Putamen (tissue), 1 donor: ENCODE measurements at places on chromosomes 12 and 14.

DNA sequence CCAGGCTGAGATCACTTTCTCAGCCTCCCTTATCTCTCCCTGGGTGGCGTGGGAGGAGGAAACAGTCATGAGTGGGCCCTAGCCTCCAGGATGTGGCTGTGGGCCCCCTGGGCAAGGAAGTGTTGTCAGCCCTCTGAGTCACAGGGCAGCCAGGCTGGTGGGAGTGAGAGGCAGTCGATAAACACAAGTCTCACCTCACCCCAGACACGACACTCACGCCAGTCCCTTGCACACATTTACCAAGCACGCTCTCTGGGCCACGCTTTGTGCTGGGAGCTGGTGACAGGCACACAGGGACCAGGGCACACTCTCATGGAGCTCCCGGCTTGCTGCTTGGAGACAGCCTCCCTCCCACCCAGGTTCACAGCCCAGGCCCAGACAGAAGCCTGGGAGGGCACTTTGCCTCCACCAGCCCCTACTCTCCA, 1.9 kb upstream of the KRT79 start:
- no peak for DNase-seq

DNA sequence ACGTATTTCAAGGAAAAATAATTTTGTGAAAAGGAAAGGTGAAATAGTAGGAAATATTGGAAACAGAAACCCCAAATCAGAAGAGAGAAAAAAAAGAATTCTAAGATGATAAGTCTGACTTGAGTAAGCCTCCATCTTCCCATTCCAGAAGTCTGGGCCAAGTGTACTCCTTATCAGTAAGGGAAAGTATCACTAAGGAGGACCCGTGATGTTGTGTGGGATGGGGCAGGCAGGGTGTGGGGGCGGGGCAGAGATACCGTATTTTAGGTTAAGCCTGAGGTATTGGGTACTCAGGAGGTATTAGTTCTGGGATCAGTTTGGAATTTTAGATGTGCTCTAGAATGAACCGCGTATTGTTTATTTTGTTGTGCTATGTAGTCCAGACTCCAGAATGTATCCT, 33.8 kb upstream of the PSMA6 start:
- DNase-seq, result no peak

- DNase-seq, result no peak
Measured at GRCh38 chr12:103820361-103820760, 20.7 kb downstream of the NT5DC3 start.

- DNase-seq, result no peak
Measured at GRCh38 chr12:76636121-76636692, 76.6 kb upstream of the OSBPL8 start.

DNA sequence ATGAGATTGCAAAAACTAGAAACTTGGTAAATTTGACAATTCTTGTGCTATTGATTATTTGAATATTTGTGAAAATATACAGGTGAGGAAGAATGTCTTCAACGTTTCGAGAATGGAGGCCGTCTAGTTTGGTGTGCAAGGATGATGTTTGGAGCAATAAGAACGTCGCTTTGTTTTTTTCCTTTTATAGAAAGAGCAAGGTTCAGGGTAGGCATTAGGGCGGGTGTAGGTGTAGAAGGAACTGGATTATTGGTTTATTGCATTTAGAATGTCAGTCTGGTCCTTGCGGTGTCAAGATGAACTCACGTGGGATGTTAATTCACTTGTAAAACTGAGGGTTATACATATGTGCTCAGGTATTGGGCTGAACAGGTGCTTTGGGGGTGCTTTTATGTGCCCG, 1.1 kb downstream of the RPS26 start:
- no peak for DNase-seq

DNA sequence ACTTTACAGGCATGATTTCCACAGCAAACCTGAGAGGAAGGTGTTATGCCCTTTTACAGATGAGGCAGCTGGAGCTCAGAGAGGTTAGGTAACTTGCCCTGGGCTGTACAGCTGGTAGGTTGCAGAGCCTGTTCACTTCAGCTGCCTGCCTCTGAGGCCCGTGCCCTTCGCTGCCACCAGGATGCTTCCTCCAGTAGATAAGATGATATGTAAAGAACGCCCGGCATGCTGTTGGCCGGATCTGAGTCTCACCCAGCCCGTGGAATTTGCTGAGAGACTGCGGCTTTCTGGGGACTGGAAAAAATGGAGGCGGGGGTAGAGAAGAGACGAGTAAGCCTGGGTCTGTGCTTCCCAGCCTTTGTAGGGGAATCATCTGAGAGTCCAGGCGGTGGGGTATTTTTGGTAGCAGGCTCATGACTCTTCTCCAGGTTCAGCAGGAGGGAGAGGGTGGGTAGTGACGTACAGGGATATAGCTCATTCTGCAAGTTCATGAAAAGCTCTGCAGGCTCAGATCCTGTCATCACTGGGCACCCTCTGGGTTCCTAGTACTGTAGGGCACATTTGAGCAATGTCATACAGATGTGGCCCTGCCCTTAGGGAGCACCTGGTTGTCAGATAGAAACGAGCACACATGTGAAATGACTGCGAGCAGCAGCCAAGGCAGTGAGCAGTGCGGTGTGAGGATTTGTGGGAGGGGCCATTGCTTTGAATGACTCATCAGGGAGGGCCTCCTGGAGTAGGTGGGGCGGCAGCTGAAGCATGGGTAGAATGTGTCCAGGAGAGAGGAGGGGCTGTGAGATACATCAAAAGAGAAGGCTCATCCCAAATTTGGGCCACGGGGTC, 159.4 kb downstream of the TSPAN9 start:
- DNase-seq, result no peak

DNA sequence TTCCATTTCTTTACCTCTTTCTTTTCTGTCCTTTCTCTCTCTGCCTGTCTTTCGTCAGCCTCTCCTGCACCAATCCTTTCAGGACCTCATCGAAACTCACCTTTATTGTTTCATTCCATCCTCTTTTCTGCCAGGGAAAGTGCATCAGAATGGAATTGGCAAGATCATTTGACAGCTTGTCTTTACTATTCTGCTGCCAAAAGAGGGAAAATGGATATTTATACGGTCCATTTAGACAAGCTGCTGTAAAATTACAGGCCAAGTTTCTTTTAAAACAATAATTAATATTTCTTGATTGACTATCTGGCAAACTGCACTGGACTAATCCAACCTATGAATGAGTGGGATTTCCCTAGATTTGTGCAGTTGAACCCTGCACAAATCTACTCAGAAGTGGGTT, 7.6 kb upstream of the SRGAP1 start:
- no peak for DNase-seq

DNA sequence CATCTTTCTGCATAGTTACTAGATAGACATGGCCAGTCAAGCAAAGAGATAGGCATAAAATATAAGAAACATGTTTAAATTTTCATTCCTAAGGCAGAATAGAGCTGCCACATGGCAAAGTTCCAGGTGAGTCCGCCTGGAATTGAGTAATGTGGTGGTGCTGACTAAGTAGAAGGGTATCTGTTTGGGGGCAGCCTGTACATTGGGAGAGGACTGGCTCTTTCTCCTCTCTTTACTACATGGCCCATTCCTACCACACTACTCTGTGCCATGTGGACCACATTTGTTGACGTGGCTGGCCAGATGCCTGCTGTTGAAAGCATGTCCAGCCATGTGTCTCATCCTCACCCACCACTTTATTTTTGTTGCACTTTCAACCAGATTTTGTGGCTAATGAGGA, 354.0 kb downstream of the ETNK1 start:
- DNase-seq, result no peak

GRCh38 chr12:120225200-120225558, 24.3 kb upstream of the RPLP0 start:
- no peak for DNase-seq

DNA sequence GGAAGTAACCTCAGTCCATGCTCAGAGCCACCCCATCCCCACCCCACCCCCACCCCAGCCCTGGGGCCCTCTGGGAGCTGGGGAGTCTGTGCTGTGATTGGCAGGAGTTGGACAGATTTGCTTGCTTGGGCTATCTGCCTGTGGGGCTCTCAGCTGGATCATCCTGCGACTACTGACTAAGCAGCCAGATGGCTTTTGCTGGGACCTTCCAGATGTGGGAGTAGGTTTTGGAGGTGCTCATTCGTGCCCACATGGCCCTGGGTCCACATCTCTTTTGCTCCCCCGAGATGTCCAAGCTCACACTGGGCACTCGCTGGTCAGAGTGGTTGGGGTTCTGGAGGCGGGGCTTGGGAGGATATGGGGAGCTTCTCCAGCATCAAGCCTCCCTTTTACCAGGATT, 138.9 kb downstream of the TSPAN9 start:
- DNase-seq, result no peak

- no peak for DNase-seq
Measured at GRCh38 chr14:51482102-51482501, 169.6 kb upstream of the FRMD6 start.

DNA sequence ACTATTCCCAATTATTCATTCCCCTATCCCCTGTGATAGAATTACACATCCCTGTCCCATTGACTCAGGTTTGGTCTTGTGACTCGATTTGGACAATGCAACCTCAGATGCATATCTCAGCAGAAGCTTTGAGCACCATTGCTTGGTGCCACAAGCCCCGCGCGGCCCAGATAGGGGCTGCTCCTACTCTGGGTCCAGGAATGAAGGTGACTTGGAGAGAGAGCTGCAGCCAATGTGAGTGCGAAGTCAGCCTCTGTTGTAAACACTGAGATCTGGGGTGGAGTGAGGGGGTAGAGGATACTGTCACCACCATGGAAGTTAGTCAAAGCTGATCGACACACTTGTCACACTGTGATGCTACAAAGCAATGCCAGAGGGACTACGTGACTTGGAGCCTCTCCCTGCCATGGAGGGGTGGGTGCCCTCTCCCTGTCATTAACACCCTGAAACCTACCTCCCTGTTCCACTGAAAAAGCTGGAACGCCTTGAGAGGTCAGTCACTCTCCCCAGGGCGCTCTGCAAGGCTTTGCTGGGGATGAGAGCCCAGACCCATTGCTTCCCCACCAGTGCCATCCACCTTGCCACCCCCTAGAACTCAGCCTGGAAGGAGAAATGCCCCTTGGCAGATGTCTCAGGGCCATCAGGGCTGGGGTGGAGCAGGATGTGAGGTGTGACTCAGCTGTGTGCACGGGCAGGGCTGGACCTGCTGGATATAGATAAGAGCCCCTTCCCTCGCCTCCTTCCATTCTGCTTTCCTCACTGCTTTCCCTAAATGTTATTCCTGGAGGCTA, 6.6 kb upstream of the PLEK2 start:
- DNase-seq, result no peak

GRCh38 chr14:100565650-100566049, 21.6 kb downstream of the BEGAIN start:
- DNase-seq, result no peak

- peak; percentile 63 for DNase-seq
Measured at GRCh38 chr12:38138225-38139221, 178.1 kb upstream of the ALG10B start.

DNA sequence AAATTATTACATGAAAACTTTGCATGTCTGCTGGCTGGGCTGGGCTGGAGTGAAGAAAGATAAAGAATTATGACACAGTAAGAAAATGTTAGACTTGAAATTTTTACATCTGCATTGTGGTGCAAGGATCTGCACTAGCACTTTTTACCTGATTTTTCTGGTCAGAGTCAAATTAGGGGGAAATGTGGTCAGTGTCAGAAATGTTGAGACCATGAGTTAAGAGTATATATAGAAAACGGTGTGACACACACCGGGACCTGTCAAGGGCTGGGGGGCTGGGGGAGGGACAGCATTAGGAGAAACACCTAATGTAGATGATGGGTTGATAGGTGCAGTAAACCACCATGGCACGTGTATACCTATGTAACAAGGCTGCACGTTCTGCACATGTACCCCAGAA, 90.3 kb downstream of the IGF1 start:
- DNase-seq, result no peak

DNA sequence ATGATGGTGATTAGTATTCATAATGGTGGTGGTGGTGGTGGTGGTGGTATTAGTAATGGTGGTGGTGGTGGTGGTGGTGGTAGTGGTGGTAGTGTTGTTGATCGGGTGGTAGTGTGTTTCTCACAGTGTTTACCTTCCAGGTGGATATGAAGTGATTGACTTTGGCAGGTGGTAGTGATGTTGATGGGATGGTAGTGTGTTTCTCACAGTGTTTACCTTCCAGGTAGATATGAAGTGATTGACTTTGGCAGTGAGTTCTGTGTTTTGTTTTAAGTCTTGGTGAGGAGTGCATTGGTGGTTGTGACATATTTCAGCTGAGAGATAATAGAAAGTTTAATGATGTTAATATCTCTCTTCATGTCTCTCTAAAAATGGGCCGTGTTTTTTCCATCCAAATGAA, 189.4 kb downstream of the TMTC2 start:
- DNase-seq, result no peak

- no peak for DNase-seq
Measured at GRCh38 chr12:21169878-21170472, 39.0 kb downstream of the SLCO1B1 start.

- no peak for DNase-seq
Measured at GRCh38 chr12:109069307-109070271, 17.2 kb downstream of the USP30 start.

DNA sequence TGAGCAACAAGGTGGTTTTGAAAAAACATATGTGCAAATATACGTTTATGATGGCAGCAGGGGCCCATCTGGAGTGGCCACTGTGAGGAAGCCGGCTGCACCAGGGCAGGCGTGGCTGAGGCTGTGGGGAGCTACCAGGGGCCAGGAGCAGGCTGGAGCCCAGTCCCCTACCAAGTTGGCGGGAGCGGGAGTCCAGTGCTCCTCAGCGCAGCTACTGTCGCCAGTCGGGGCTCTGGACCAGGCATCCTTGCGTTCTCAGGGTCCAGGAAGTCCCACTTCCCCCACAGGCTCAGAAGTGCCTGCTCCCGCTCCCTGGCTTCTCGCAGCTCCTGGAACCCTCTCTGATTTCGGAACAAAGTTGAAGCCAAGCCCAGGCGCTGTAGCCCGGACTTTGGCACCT, 1377.5 kb upstream of the FLRT2 start:
- no peak for DNase-seq

DNA sequence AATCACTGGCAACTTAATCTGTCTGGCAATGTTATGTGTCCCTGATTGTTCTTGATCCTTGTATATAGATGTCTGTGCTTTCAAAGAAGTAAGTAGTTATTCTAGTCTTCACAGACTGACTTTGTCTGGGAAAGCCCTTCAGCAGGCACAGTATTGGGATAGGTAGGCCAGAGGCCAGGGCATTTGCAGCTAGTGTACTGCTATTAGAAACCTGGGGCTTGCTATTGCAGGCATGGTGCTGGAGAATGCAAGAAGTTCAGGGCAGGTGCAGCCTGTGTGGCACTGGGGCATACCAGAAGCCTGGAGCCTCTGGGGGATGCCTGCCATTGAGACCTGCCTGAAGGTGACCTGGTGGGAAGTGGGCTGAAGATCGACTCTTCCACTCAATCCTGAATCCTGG, 96.3 kb downstream of the TMTC3 start:
- no peak for DNase-seq

GRCh38 chr14:83342590-83342989, 1808.9 kb upstream of the SEL1L start:
- DNase-seq, result no peak
